ENCODE measurements at places on chromosomes 6 and 20.

DNA sequence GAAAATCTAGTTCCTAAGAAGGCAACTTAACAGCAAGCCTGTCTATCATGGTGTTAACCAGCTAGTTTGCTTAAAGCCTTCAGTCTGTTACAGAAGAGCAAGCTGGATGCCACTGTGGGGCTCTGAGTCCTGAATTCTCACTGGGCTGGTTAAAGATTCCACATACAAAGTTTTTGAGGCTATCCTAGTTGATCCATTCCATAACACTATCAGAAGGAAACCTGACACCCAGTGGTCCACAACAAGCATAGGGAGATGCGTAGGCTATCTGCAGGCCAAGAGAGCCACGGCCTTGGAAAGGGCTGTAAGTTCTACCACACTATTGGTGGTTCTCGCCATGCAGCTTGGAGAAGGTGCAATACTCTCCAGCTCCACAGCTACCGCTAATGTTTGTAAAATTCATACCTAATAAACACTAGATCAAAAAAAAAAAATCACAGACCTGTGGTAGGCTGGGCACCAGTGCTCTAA, 420 bp upstream of the MCCD1 start:
- no peak for DNase-seq

DNA sequence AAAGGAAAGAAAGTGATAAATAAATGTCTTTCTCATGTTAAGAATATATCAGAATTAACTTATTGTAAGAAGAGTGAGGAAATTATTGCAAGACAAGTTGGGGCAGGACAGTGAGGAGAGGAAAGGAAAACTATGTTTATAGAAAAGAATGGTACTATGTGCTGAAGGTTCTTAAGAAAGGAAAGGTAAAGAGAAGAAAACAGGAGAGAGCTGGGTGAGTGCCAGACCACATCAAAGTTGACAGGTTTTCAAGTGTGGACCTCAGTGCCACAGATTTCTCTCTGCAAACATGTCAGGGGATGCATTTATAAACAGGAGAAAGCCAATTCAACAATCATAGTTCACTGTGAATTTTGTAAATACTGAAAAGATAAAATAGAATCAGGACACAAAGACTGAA, 439.2 kb downstream of the PKHD1 start:
- no peak for DNase-seq

DNA sequence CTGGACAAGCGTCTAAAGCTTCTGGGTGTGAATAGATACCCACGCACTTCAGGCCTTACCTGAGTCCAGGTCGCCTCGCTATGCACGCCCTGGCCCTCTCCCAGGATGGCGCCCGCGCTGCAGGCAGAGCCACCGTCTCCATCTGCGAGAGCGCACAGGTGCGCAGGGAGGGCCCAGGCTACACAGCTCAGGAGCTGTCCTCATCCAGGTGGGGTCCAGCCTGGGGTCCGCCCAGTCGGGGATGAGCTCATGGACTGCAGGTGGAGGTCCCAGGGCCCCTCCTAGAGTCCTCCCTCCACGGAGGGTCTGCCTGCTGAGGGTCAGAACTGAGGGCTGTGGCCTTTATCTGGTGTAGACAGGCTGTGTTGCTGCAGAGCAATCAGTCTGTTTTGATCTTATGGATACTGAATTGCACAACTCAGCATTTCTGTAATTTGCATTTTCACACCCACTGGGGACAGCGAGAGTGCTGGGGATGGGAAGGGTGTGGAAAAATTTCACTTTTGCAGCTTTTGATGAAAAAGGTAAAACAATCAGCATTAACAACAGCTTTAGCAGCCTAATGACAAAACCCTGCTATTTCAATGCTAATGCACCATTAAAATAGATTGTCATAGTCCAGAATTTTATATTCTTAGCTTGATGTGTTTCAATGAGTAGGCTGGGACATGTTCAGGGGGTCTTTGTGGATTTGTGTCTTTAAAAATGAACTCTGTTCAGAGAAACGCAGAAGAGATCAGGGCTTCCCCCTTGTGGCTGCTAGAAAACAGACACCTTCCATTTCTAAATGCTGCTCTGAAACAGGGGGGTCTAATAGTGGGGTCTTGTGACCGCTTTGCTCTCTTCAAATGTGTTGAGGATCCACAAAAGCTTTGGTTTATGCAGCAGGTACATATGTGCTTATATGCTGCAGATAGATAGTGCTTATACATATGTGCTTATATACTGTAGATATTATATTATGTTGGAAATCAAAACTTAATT, 77.8 kb upstream of the PHACTR3 start:
- no peak for DNase-seq

GRCh38 chr6:100622907-100623692, 158.4 kb upstream of the SIM1 start:
- no peak for DNase-seq

DNA sequence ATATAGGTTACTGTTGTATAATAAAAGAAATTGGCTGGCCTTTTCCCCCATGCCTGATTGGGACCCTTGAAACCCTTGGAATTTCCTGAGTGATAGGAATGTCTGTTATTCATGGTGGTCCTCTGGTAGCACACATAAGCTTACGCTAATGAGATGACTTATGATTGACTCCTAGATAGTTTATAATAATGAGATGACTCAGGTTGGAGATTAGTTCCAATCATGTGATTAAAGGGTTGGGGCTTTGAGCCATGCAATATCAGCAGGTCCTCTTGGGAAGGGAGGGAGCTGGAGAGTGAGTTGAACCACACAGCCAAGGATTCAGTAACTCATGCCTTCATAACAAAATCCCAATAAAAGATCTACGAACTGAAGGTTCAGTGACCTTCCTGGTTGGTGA, 407.6 kb upstream of the MANEA start:
- DNase-seq = no peak

All from GM13976 (cell line).